ENCODE measurements at places on chromosomes 12 and 14.

GRCh38 chr12:4628406-4628805 is 20.4 kb downstream of the AKAP3 start:
- DNase-seq = no peak

DNA sequence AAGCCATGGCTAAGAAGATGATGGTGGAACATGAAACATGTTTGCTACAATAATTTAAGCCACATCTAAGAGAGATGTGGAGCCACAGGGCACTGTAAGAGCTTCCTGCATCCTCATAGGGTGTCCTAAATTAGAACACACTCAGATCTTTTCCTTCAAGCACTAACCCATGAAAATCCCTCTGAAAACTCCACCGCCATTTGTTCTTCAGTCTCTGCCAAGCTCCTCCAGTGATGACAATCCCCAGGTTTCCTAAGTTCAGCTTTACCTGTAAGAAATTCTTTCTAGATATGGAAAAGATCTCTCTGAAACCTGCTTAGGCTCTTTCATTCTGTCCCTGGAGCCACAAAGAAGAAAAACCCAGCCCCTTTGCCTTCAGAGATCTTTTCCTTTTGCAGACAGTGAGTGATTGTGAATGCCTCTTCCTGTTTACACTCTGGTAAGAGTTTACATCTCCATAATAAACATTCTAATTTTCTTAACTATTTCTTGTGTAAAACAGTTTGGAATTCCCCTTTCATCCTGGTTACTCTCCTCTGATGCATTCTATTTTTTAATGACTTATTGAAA is 907.2 kb downstream of the VRK1 start:
- no peak for DNase-seq

DNA sequence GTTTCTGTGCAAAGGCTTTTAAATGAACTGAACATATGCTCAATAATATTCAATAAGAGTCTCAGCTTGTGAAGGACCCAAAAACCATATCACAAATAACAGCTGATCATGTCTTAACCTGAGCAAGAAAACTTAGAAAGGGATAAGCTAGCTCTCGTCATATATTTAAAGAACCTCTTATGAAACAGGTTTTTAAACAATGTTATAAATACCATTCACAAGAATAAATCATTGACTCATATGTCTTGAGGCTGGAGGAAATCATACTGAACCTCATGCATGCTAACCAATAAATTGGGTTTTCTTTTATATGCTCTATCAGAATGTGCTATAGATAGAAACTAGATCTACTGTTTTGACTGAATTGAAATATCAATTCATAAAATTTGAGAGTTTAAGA is 426.9 kb downstream of the NOVA1 start:
- no peak for DNase-seq

DNA sequence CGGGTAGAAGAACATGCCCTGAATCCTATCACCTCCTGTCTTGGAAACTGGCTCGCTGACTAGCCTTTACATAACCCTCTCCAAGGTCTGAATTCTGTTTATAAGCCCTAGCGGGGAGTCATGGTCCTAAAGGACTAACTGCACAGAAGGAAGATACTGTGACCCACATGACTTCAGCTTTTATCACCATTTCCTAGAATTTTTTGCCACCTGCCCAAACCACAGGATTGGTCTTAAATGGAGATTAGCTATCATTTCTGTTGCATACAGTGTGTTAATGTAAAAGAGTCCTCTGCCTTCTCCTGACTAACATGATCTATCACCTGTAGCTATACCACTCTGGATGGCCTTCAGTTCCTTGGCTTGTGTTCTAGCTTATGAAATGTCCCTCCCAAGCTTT is 319.2 kb downstream of the DUSP6 start:
- DNase-seq = no peak

GRCh38 chr12:95989504-95990123 is 6.5 kb downstream of the HAL start:
- DNase-seq = no peak

GRCh38 chr12:67916266-67916970 is 72.8 kb upstream of the IFNG-AS1 start:
- DNase-seq = no peak

DNA sequence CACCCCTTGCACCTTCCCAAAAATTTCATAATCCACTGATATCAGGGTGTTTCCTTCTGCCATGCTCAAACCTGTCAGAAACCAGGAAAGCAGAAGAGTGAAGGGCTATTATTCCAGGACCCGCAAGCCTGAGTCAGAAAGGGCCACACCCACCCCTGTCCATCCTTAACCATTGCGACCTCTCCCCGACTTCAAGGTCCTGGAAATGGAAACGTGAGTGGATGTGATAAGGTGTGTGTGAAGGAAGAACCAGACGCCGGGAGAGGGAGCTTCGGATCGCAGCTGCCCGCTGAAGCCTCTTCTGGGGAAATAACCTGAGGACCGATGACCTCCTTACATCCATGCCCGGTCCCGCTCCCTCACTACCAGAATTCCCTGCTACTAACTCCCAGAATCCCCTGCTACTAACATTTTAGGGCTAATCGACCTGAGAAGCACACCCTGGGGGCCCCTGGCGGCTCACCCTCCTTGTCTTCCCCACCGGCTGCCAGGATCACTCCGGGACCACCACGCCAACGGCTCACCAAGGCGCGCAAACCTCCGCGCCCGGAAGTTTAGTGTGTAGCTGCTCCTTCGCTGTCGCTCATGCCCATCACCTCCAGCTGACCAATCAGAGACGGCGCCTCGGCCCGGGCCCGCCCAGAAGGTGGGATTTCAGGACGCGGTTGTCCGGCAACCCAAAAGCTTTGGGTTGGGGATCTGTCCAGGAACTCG is at the start of gene ACYP1:
Gene ACYP1, minus strand, starts transcription at position 534 of the 714 bp plus-strand sequence. Its CDS starts 471 bp downstream, at position 63.
- DNase-seq = peak; percentile 90

DNA sequence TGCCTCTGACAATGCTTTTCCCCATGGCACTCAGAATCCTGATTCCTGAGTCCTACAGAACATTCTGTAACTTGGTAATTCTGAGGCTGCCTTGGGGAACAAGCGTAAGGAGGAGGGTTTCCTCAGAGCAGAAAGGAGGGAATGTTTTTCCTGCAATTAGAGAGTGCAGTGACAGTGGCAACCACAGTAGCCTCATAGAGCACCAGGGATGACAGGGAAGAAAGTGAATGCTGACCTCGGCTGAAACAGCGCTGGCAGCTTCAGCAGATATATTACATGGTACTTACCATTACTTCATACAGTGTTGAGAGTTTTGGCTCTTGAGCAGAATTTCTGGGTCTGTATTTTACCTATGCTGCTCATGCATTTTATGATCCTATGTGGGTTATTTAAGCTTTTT is 757.1 kb downstream of the NRXN3 start:
- DNase-seq = no peak
